ENCODE measurements at places on chromosomes 3 and 15. TPM values are rescaled to one million over a fixed set of nuclear protein-coding genes. Genes with fewer than 3 reads are reported as not detected.

C3orf20 gene
- total RNA-seq = not detected

CRABP1 gene
- 21.6 TPM for total RNA-seq

CFAP20DC gene
- total RNA-seq = 4.2 TPM

GOLGA6A gene
- total RNA-seq = not detected

MAP2K5 gene
- 11.6 TPM for total RNA-seq

CSTA gene
- total RNA-seq = 17.0 TPM

KLHL6 gene
- total RNA-seq = 4.2 TPM

MOBP gene
- not detected for total RNA-seq

PLA2G4E gene
- 1.9 TPM for total RNA-seq

CLRN1 gene
- total RNA-seq = 0.31 TPM

TICRR gene
- 3.2 TPM for total RNA-seq

MUSTN1 gene
- total RNA-seq = 45.2 TPM

TIPARP gene
- 22.5 TPM for total RNA-seq

GRAMD1C gene
- total RNA-seq = 7.3 TPM

TMCO5A gene
- total RNA-seq = not detected

VIPR1 gene
- total RNA-seq = 18.7 TPM

EPHB1 gene
- 13.3 TPM for total RNA-seq

- peak; percentile 74 for DNase-seq
Measured at GRCh38 chr3:171460725-171461524, 720 bp upstream of the TNIK start.

GRCh38 chr3:113769551-113769950, 22.7 kb downstream of the ATP6V1A start:
- no peak for DNase-seq

- no peak for DNase-seq
Measured at GRCh38 chr3:74752290-74752689, 137.8 kb upstream of the CNTN3 start.

DNA sequence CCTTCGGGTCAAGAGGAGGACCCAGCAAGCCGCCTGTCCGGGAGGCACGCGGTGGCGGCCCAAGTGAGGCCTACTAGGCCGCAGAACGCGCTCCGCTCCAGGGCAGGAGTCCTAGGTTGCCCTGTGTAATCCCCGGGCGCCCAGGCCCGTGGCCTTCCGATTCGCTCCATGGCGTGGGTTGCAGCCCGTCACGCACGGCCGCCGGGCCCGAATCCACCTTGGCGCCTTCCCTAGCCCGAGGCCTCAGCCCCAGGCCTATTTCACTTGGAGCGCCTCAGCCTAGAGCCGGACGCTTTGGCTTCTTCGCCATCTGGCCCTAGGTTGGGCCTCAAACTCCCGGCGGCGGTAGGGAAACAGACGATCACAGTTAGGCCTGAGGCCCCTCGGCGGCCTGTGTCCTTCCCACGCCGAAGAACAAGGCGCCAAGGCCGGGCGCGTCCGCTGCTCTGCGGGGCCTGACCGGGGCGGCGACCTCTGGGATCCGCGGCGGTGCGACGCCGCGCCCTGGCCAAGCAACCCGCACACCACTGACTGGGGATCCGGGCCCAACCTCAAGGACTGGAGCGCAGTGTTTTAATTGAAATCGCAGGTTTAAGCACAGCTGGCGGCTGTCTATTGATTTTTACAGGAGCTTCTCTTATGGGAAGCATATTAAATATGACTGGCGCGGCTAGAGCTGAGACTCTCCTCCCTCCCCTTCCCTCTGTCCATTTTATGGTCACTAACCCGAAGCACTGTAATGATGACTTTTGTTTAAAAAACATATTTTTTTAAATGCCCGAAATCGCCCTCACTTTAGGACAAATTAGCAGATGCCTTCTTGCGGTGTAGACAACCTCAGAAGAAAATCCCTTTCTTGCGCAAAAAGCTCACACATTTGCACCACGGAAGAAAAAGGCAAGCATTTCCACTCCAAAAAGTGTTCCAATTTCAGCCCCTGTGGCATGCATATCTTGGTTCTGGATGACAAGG, 3.8 kb upstream of the FEZF2 start:
- no peak for DNase-seq

DNA sequence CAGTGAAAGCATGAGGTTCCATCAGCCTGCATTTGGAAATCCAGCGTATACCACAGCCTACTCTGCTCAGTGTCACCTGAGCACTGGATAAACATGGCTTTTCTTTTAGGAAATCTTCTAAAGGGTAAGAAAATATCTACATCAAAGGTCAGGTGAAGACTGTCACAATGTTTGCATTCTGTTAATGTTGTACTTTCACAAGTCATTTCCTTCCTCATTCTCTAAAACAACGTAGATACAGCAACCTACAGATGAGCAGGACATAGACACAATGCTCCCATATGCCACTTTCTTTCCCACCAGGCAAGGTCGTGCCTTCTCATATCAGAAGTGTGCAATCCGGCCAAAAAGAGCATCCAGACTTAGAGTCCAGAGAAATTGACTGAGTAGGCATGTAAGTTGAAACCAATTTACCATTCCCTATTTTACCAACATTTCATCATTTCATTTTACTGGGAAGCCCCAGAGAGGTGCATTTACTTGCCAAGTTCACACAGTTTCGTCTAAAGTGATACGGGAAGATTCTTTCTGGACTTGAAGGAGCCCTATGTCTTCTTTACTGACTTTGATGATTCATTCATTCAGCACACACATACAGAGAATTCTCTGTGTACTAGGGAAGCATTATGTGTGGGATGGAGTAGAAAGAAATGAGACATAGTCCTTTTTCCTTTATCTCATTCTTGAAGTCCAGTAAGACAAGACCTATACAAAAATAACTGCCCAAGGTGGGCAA, 30.6 kb upstream of the LPP start:
- DNase-seq = no peak

GRCh38 chr3:41464401-41464800, 265.1 kb downstream of the CTNNB1 start:
- DNase-seq = no peak

GRCh38 chr15:41838400-41838897, at the start of gene PLA2G4B:
TSS of gene PLA2G4B (plus strand) at chr15:41838847. CDS start at chr15:41838914, 67 bp downstream.
- peak; percentile 77 for DNase-seq

- no peak for DNase-seq
Measured at GRCh38 chr3:117786349-117786748, 1076.8 kb downstream of the TUSC7 start.

- DNase-seq = no peak
Measured at GRCh38 chr15:88341653-88342052, 85.1 kb upstream of the NTRK3 start.

- no peak for DNase-seq
Measured at GRCh38 chr3:167520266-167521005, 46.6 kb upstream of the SERPINI2 start.

GRCh38 chr3:153897025-153897723, 224.0 kb upstream of the ARHGEF26 start:
- DNase-seq = no peak

GRCh38 chr3:120477781-120478180, 27.0 kb upstream of the FSTL1 start:
- DNase-seq = peak; percentile 16

DNA sequence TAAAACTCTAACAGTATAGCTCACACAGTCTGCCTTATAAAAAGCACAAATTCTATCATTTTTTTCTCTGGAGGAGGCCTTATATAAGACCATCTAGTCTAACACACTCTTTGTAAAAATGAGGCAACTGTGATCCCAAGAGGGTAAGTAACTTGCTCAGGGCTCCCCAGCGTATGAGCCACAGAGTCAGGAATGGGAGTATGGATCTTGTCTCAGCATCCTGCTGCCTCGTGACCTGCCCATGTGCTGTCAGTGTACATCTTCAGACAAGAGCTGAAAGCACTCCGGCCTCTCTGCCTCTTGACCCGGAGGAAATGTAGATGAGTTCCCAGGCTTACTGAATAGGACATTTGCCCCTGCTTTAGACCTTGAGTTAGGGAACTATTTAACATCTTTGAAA, 28.4 kb upstream of the MEF2A start:
- DNase-seq = no peak

- no peak for DNase-seq
Measured at GRCh38 chr3:132414841-132415240, 2.5 kb upstream of the DNAJC13 start.

- peak; percentile 97 for DNase-seq
Measured at GRCh38 chr3:134464064-134464688, 21.6 kb downstream of the ANAPC13 start.

GRCh38 chr3:4531478-4532025, 38.4 kb downstream of the ITPR1 start:
- DNase-seq = no peak

DNA sequence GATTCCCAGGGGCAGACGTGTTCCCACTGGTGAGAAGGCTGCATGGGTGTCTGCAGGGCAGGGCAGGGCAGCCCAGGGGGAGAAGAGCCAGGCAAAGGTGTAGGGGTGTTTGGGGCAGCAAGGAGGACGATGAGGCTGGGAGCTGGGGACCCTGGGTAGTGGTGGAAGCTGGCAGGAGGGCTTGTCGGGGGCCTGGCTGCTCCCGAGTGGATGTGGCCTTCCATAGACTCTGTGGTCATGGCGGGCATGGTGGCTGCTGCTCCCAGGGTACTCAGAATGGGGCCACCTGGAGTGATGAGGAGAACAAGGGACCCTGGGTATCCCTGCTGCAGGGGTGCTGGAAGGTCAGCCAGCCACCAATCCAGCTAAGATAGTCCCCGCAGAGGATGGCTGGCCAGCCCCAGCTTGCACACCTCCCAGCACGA, 107.5 kb downstream of the WNT7A start:
- no peak for DNase-seq

GRCh38 chr3:98968347-98968746, 66.9 kb upstream of the DCBLD2 start:
- no peak for DNase-seq

- peak; percentile 29 for DNase-seq
Measured at GRCh38 chr3:29430558-29430971, 149.7 kb downstream of the RBMS3 start.

GRCh38 chr15:74782259-74783071, 585 bp downstream of the CSK start:
- peak; percentile 39 for DNase-seq

- DNase-seq = no peak
Measured at GRCh38 chr3:178259703-178260102, 276.5 kb upstream of the KCNMB2 start.

GRCh38 chr3:18334837-18335601, 90.1 kb downstream of the SATB1 start:
- no peak for DNase-seq

- DNase-seq = no peak
Measured at GRCh38 chr15:53555226-53555625, 204.2 kb downstream of the WDR72 start.

- DNase-seq = no peak
Measured at GRCh38 chr15:80533790-80534333, 129.7 kb downstream of the ARNT2 start.

GRCh38 chr3:177322881-177323280, 125.6 kb upstream of the TBL1XR1 start:
- DNase-seq = no peak

DNA sequence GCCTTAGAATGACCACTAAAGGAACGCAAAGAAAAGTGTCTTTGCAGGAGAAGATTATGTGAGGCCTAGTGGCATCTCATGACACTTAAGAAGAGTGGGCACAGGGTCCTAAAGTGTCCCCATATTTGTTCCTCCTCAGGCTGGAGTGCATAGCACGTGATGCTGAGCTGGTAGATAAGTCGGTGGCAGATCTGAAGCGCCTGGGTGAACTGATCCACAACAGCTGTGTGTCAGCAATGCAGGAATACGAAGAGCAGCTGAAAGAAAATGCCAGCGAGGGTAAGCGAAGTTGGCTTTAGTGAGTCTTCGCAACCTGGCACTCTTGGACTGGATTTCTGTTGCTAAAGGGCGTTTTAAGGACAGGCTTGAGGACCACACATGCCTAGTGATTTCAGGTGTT, 92.6 kb downstream of the CHD2 start:
- peak; percentile 80 for DNase-seq

DNA sequence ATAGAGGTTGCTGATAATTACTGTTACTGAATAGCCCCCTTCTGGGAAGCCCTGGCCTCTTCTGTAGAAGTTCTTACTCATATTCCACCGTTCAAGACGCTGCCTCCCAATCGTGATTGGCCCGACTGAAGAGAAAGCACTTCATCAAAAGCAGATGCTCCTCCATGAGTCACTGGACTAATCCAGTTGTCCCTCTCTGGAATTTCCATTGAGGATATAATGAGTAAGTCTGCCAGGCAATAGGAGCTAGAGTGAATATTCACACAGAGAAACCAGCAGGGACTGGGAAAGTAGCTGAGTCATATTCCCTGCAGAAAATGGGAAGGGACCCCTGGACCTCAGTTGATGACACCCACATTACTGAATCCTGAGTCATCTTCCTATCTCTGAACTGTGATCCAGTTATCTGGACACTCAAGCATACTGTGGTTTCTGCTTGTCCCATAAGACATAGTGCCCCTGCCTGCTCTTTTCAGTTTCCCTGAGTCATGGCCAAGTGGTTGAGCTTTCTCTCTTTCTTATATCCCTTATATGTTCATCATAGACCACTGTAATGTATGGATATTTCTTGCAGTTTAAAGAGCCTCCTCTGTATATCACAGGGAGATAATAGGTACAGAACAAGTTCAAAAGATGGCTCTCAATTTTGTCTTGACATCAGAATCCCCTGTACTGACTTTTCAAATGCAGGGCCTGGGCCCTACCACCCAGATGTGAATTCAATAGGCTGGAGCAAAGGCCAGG, 151.2 kb upstream of the CDIN1 start:
- DNase-seq = peak; percentile 55

DNA sequence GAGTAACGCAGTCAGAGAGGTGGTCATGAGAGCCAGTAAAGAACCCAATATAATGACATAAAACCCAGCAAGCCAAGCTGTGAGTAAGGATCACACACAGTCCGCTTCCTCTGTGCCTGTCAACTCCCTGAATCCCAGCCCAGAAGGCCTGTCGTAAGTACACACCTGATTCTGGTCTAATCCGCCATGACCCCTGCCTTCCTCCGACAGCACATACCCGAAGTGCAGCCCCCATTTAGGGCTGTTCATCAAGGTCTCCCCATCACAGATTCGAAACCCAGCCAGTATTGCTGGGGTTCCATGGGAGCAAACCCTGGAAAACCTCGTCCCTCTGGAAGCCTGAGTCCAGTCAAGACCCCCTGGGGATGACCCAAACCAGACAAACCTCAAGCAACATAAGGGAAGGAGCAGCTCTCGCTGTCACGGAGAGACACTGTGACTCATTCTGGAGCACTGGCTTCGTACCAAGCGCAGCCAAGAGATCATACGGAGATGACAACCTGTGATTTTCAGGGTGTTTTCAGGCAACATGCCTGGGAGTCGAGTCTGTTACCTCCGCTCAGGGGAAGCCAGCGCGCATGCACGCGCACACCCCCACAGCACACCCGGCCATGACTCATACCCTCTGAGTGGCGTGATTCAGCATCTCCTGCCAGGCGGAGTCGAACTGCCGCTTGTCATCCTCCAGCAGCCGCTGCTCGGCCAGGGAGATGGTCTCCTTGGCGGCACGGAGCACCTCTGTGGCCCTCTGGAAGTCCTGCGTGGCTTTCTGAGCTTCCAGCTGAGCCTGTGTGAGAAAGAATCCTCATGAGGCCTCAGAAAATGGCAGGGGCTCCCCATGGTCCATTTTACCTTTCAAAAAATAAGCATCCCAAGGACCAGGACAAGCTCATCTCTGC, 63.0 kb downstream of the SH3BP5 start:
- no peak for DNase-seq

- peak; percentile 58 for DNase-seq
Measured at GRCh38 chr3:57068437-57069089, 8.1 kb downstream of the SPATA12 start.

GRCh38 chr3:151770956-151771355, 37.2 kb downstream of the AADACL2 start:
- peak; percentile 53 for DNase-seq

GRCh38 chr3:13275376-13276005, 144.6 kb downstream of the NUP210 start:
- DNase-seq = no peak

- DNase-seq = no peak
Measured at GRCh38 chr3:36707623-36708409, 56.5 kb downstream of the DCLK3 start.

GRCh38 chr15:65881766-65882434, 12.6 kb downstream of the RAB11A start:
- no peak for DNase-seq

Data from tongue (tissue), 3 donors.